ENCODE measurements at places on chromosomes 4 and X. TPM values are rescaled to one million over a fixed set of nuclear protein-coding genes. Genes with fewer than 3 reads are reported as not detected.

GRCh38 chr4:168751263-168752225 lies 254.7 kb downstream of the PALLD start:
- no peak for DNase-seq

DNA sequence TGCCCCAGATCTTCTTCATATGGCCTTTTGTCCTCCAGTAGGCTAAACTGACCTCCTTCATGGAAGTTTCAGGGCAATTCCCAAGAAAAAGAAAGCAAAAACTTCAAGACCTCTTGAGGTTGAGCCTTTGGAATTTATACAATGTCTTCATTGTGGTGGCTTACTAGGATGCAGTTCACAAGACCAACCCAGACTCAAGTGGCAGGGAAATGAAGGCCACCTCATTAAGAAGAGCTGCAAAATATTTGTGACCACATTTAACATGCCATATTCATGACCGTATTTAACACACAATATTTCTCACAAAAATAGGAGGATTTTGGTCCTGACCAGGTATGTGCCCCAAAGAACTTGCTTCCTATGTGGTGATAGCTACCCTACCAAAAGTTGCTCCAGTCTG lies 605.5 kb upstream of the PITX2 start:
- no peak for DNase-seq

GRCh38 chr4:71992571-71993312 lies 39.1 kb upstream of the NPFFR2 start:
- DNase-seq: no peak

GRCh38 chr4:36196145-36196913 lies 48.0 kb downstream of the ARAP2 start:
- no peak for DNase-seq

- DNase-seq: peak; percentile 12
Measured at GRCh38 chr4:121706595-121707021, 9.8 kb upstream of the ANXA5 start.

DNA sequence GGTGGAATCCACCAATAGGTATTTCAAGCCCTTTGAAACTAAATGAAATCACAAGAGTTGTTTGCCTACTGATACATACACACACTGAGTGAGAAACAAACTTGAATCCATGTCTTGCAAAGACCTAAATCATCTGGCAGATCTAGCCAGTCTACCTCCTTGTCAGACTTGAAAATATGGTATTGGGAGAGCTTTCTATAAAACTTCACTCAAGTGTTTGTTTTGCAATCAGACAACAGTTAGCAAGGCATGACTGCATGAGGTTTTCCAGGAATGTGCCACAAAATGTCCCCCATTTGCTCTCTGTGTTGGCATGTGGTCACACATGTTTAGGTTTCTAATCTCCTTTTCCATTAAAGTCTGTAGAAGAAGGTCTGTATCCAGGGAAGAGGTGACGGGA lies 52.4 kb downstream of the MAP3K15 start:
- no peak for DNase-seq

DNA sequence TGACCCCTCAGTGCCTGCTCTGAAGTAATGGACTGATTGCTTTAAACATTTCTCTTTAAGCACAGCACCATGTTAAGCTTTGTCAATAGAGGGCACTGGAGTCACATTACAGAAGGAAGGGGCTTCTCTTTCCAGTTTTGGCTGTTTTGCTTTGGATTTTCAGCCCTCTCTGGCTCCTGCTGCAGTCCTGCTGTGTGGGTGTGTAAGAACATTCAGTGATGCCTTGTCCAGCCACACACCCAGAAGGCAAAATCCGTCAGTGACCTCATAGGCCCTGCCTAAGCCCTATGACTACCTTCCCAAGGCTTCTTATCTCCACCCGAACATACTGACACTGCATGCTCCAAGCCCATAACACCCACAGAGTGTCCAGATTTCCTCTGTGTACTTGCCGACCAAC lies 215.3 kb upstream of the CTSO start:
- DNase-seq: no peak

- no peak for DNase-seq
Measured at GRCh38 chr4:13793020-13793710, 165.6 kb upstream of the BOD1L1 start.

DNA sequence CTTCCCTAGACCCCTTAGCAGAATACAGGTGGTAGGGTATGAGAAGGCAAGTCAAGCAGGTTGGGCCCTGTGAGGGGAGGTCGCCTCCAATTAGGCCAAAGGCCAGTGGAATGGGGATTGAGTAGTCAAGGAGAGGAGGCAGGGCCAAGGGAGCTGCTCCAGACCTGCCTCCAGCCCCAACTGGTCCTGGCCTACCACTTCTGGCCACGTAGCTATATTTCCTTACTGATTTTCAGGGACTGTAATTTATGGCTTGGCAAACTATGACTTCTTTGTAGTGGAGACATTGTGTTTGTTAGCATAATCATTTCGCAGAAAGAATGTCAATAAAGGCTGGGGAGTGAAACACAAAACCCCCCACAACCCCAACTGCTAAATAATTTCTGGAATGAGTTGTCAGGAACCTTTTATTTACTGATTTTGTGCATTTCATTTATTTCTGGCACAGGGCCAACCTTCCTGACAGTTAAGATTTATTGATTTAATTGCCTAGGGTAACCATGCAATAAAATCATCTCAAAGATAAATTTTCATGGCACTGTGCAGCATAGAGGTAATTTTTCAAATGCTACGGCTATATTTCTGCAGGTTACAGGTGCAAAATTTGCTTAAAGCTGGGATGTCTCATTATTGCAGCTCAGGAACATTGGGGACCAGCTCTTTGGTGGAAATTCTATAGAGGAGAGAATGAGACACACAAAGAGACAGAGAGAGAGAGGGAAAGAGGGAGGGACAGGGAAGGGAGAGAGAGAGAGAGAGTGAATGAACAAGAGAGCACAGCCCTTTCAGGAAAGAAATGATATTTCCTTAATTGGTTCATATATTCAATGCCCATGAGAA lies 494.9 kb downstream of the IDS start:
- DNase-seq: no peak

DNA sequence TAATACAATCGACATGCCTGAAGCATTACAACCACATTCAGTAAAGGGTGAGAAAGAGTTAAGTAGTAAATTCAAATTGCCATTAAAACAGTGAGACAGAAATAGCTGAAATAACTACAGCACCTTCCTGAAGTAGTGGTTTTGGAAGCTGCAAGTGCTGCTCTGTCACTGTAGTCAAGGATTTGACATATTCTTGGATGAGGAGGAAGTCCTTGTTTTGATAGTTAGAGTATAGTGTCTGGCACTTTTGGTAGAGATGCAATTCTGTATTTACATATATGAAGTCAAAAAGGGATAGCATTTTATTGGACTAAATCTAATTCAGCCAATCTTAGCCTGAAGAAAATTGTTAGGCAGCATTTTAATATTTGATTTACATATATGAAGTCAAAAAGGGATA lies 1559.6 kb downstream of the TECRL start:
- no peak for DNase-seq

- DNase-seq: no peak
Measured at GRCh38 chrX:96861218-96861617, 22.5 kb upstream of the RPA4 start.

DNA sequence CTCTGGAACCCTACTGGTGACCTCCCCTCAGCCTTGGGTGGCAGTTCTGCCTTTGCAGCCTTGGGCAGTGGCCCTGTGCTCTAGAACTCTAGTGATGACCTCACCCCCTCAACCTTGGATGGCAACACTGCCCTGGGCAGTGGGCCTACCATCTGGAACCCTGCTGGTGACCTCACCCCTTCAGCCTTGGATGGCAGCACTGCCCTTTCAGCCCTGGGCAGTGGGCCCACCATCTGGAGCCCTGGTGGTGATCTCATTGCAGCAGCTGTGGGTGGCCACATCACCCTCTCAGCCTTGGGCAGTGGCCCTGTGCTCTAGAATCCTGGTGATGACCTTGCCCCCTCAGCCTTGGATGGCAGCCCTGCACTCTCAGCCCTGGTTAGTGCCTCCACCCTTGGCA lies 129.3 kb downstream of the RBMX2 start:
- DNase-seq: no peak

- no peak for DNase-seq
Measured at GRCh38 chrX:14073556-14073955, 43.9 kb upstream of the GEMIN8 start.

DNA sequence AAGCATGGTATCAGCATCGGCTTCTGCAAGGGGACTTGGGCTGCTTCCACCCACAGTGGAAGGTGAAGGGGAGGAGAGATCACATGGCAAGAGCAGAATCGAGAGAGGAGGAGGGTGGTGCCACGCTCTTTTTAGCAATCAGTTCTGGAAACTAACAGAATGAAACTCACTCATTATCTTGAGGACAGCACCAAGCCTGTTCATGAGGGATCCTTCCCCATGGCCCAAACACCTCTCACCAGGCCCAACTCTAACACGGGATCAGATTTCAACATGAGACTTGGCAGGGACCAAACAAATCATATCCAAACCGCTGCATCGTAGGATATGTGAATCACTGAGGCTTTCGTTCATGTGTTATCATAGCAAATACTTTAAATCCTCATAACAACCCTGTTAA lies 125.5 kb downstream of the GPC3 start:
- DNase-seq: no peak

GRCh38 chr4:70651864-70652506 lies 14.3 kb downstream of the JCHAIN start:
- no peak for DNase-seq

GRCh38 chr4:92387459-92388069 lies 83.8 kb downstream of the GRID2 start:
- DNase-seq: no peak

DNA sequence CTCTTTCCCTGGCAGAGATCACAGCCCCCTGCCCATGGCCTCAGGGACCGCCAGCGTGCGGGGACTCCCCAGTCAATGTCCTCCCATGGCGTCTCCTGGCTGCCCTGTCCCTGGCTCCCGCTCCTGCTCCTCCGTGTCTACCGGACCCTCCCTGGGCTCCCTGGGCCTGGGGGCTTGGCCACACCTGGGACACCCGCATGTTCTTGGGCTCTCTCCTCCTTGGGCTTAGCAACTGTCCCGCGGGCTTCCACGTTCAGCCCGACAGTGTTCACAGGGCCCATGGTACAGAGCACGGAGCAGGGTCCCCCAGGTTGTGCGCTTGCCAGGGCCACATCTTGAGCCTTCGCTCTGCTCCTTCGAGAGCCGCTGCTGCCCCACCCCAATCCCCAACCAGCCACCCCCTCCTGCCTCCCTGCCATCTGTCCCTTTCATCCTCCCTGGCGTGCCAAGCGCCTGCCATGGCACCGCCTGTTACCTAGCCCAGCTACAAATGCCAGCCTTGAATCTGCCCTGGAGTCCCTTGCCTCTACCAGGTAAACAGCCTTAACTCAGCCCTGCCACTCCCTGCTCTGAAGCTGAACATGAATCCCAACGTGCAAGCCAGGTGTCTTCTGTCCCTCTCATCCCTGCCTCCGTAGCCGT lies 3.9 kb downstream of the AVPR2 start:
- DNase-seq: no peak

DNA sequence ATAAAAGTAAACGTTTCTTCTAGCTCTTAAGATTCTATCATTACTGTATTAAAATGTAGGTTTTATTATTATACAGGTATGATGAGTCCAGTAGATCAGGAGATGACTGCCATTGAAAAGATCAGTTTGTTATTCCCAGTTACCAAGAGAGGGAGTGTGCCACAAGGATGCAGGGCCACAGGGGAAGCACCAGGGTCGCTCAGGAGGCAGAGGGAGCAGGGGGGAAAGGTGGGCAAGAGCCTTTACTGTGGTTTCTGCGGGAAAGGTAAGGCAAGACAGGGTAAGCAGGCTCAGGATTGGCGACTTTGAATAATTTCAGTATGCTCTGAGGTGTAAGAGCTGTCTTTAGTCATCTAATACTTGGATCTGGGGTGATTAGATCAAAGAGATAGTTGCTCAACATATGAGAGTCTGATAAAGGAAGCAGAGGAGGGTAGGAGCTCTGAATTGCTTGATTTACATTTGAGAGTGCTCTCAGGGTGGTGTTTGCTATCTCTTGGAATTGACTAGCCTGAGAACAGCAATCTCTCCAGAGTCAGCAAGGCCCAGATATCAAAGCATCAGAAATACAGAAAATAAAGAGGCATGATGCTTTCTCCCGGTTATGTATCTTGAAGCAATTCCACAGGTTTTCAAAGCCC lies 86.0 kb downstream of the NDST3 start:
- DNase-seq: no peak

DNA sequence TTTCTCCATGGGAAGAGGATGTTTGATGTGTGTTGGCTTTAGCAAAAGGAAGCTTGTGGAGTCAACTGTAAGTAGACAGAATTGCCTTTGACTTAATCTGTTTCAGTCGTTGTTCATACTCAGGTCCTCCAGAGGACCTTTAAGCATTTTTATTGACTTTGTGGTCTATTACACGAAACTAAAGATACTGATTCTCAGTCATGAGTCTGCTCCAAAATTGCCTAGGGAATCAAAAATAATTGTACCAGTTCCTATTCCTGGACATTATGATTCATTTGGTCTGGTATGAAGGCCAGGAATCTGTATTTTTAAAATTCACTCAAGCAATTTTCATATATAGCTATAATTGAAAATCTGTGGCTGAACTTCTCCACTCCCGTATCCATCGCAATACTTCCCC lies 38.6 kb downstream of the AR start:
- DNase-seq: no peak

DNA sequence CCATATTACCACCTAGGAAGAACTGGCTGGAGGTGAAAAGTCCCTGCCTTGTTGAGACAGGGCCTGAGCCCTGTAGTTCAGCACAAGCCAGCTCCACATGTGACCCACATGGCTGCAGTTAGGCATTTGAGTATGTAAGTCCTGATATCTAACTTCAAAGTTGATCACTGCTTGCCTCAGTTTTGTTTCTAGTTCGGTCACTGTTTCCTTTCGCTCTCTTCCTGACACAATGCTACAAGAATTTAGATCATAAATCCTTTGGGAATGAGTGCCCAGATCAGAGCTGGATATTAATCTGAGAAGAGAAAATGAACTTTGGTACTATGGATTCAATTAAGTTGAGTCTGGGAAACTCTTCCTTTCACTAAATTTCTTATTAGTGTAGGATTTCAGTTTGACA lies 48.4 kb downstream of the AKAP4 start:
- DNase-seq: no peak

DNA sequence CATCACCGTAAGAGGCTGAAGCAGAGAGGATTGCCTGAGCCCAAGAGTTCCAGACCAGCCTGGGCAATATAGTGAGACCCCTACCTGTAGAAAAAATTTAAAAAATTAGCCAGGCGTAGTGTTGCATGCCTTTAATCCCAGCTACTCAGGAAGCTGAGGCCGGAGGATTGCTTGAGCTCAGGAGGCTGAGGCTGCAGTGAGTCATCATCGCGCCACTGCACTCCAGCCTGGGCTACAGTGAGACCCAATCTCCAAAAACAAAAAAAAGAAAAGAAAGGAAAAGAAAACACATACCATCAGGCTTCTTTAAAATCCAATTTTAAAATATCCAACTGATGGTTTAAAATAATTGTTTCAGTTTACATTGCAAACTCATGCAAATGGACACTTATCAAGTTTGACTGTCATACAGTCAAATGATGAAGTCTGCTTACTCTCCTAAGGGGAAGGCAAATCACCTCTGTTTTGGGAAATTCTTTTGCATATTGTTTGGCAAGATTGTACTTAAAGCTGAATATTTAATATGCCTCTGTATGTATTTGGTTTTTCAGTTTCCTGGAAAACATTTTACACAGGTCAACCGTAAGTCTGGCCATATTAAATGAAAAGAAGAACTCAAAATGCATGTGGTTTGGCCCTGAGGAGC lies 23.7 kb upstream of the TENM3 start:
- DNase-seq: no peak

SULT1B1 gene
- total RNA-seq: 0.18 TPM

SSX3 gene
- total RNA-seq: not detected

LONRF3 gene
- total RNA-seq: 5.8 TPM

ATOH1 gene
- not detected for total RNA-seq

DTHD1 gene
- 0.15 TPM for total RNA-seq

TEX13C gene
- total RNA-seq: not detected

DOK7 gene
- total RNA-seq: not detected

TBL1X gene
- 49.9 TPM for total RNA-seq
